ENCODE measurements at places on chromosomes 11 and 22.

- DNase-seq: no peak
Observed at GRCh38 chr11:2779981-2780849, 80.4 kb upstream of the KCNQ1OT1 start.

DNA sequence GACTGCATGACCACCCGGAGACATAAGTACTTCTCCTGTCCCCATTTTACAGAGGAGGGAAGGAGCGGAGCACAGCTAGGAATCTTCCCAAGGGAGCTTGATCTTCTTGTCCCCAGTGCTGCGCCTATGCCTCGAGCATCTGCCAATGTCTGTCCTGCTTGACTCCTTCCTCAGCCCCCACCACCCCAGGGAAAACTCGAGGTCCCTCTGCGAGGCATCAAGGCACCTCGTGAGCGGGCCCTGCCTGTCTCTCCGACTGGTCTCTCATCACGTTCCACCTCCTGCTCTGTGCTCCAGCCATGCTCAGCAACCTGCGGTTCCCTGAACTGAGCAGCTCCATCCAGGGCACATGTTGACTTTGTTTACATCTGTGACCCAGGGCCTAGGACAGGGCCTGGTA is 2.5 kb downstream of the NCF4 start:
- no peak for DNase-seq

- no peak for DNase-seq
Observed at GRCh38 chr11:89456681-89457080, 34.5 kb downstream of the NOX4 start.

- no peak for DNase-seq
Observed at GRCh38 chr11:14852571-14853177, 39.4 kb downstream of the CYP2R1 start.

DNA sequence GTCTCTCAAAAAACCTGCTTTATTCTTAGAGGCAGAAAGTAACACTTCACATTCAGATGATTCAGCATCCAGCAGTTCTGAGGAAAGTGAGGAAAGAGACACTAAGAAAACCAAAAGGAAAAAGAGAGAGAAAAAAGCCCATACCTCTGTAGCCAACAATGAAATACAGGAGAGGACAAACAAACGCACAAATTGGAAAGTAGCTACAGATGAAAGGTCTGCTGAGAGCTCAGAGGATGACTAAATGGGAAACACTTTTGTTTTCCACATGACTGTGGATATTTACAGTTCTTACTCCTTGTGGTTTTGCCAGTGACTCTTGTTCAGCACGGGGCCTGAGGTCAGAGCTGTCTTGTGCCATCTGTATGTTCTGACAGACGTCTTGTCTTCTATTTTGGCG is 3.8 kb downstream of the TIMM8B start:
- no peak for DNase-seq

All from NCI-H146 (cell line).